ENCODE measurements at places on chromosomes 1 and 21.

DNA sequence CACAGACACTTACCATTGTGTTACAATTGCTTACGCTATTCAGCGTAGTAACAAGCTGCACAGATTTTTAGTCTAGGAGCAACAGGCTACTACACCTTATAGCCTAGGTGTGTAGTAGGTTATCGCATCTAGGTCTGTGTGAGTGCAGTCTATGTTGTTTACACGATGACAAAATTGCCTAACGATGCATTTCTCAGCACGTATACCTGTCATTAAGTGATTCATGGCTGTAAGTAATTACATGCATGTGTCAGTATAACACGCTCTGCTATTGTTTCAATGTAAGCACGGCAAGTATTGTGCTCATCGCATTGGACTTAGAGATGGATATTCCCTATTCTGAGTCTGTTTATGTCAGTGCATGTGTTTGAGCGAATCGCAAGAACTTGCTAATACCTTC lies 15.7 kb upstream of the ZBTB18 start:
- DNase-seq: no peak

GRCh38 chr1:68376441-68376840 lies 73.3 kb downstream of the RPE65 start:
- no peak for DNase-seq

GRCh38 chr1:9724706-9725476 lies 73.4 kb downstream of the PIK3CD start:
- DNase-seq: no peak

DNA sequence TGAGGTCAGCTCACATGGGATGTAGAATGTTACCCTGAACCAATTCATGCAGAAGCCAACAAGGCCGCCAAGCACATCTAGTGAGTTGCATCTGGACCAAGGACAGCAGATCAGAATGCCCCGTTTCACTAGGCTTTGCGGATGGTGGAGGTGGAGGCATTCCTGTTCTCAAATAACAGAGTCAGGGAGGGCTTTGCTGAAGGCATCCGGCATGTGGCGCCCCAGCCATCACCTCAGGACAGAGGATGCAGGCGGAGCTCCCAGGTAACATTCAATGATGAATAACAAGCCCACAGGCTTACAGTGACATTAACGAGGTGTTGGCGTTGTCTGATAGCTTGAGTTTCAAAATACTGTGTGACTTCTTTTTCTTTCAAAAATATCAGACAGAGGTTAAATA lies 476.2 kb downstream of the CAMTA1 start:
- no peak for DNase-seq

- DNase-seq: peak; percentile 52
Measured at GRCh38 chr1:36203554-36204346, 20.5 kb upstream of the THRAP3 start.

GRCh38 chr1:157505481-157506272 lies 46.6 kb downstream of the FCRL5 start:
- no peak for DNase-seq

GRCh38 chr1:151512326-151512725 lies 1.1 kb downstream of the CGN start:
- DNase-seq: no peak

DNA sequence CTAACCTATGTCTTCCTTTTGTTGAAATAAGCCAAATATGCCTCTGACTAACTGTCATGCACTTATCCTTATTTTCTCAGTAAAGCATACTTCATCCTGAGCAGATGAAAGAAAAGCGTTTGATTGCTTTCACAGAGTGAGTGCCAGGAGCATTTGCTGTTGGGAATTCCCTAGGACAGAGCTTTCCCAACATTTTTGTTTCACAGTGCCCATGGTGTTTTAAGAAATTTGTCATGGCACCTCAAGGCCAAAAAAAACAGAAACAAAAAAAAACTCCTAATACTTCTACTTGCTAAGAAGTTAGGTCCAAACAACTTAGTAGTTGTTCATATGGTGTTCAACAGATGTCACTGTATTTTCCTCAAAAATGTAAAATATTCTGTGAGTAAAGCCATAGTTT lies 120.8 kb upstream of the BMP8A start:
- DNase-seq: no peak

GRCh38 chr1:67601955-67602354 lies 83.0 kb upstream of the GADD45A start:
- DNase-seq: no peak

- peak; percentile 35 for DNase-seq
Measured at GRCh38 chr1:107277022-107277421, 136.2 kb downstream of the NTNG1 start.

- peak; percentile 90 for DNase-seq
Measured at GRCh38 chr1:8463144-8463927, 145.4 kb downstream of the SLC45A1 start.

- no peak for DNase-seq
Measured at GRCh38 chr1:101506541-101507164, 269.8 kb downstream of the S1PR1 start.

- no peak for DNase-seq
Measured at GRCh38 chr1:206922524-206922923, 783 bp upstream of the FCMR start.

DNA sequence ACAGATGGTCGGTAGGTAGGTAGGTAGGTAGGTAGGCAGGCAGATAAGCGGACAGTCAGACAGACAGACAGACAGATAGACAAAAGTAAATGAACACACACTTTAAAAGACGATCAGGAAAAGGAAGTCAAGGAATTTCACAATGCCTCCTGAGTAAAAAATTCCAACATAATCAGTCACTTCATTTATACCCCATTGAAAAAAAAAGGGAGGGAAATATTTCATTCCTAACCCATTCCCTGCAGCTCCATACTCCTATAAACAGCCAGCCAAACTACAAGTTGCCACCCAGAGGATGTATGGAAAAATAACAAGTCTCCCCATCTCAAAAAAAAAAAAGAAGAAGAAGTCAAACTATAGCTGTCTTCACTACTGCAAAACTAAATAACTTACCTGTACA lies 43.4 kb downstream of the ZZZ3 start:
- no peak for DNase-seq
